Posterior cingulate gyrus (tissue), 11 donors: ENCODE measurements at places on chromosomes 2 and 18.

- no peak for DNase-seq
These were observed 203.0 kb downstream of the PARD3B start for GRCh38 chr2:204748286-204748685.

DNA sequence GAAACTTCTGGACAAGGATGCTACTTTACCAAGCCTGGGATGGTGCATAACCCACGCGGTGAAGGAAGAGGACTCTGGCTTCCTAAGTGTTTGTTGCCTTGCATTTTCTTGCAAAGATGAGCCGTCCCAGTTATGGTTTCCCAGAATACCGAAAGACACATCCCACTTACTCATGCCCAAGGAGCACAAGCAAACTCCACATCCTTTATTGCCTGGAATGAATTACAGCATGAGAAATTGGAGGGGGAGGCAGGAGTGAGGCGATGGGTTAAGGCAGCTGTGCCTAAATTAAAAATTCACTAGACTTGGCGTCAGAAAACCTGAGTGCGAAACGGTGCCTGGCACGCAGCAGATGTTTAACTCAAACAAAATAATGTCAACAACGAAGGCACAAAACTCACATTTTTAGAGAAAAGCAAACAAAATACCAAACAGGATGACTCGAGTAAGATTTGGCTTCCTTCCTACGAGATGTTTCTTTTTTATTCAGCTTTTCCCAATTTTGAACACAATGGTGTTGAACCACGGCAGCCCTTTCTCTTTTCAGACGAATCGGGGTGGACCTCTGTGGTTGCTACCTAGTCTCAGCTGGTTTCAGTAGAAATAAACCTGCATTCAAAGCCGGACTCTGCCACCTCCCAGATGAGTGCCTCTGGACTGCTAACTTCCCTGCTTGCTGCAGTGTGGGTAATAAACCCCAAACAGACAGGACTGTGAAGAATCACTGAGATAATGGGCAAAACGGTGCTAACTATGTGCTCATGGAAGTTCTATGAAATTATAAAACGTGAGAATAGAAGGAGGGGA, 100.3 kb upstream of the NCK2 start:
- DNase-seq = no peak

DNA sequence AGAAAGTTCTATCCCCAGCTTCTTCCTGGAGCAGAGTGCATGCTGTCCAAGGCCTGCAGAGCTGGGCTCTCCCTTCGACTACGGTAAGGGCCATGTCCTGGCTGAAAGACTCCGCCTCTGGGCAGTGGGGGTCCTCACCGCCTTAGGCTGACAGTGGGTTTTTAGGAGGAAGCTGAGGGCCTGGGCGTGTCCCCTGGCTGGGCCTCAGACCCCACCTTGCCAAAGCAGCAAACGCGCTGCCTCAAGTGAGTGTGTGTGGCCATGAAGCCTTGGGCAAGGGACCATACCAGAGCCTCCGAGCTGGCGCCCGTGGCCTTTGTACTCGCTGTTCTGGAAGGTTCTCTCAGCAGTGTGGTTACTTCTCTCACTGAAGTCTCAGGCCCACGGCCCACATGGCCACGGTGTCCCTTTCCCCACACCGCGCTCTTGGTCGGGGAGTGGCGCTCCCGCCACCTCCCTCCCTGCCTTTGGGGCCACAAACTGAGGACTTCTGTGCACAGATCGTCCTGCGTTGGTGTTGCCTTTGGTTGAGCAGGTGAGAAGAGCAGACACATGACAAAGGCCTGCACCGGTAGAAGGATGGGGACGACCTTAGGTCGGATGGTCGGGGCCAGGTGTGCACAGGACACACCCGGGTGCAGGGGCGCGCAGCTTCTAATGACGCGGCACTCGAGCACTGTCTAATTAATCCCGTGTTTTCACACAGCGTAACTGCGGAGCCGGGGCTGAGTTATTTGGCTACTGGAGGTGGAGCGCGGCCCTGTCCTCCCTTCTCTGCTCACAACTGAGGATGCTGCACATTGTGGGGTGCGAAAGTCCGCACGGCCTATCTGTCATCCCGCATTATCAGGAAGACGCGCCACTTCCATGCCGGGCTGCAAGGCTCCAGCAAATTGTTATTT, 121.6 kb downstream of the PTGR3 start:
- DNase-seq = no peak

- no peak for DNase-seq
These were observed 995.8 kb upstream of the CDH2 start for GRCh38 chr18:29172756-29173067.
